ENCODE measurements at places on chromosomes 13 and 19.

- DNase-seq = no peak
Observed at GRCh38 chr19:33405553-33406461, 32.3 kb downstream of the CEBPG start.

- no peak for DNase-seq
Observed at GRCh38 chr19:39014037-39014436, 18.3 kb downstream of the FBXO27 start.

- peak; percentile 78 for DNase-seq
Observed at GRCh38 chr13:41694545-41695301, 237.4 kb downstream of the RGCC start.

DNA sequence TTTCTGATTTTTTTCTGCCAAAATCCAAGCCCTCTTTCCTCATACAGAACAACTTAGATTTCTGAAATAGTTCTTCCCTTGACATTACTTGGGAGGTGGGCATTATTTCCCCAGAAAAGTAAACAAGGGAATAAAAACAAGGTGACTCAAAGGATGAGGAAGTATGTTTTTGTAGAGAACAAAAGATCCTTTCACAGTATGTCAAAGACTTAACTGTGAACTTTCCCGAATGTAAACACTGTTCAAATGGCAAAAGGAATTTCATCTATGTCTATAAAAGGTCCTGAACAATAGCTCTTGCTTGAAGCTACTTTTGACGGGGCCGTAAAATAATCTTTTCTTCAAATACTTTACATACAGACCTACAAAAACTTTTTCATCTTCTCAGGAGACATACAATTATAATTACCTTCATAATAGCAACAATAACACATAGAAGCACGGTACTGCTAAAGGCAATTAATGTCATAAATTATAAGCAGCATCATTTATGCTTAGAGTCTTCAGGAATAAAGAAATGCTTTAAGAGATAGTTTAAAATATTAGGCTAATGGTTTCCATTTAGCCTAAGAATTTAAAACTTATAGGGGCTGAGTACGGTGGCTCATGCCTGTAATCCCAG is 191.1 kb downstream of the RGCC start:
- no peak for DNase-seq

DNA sequence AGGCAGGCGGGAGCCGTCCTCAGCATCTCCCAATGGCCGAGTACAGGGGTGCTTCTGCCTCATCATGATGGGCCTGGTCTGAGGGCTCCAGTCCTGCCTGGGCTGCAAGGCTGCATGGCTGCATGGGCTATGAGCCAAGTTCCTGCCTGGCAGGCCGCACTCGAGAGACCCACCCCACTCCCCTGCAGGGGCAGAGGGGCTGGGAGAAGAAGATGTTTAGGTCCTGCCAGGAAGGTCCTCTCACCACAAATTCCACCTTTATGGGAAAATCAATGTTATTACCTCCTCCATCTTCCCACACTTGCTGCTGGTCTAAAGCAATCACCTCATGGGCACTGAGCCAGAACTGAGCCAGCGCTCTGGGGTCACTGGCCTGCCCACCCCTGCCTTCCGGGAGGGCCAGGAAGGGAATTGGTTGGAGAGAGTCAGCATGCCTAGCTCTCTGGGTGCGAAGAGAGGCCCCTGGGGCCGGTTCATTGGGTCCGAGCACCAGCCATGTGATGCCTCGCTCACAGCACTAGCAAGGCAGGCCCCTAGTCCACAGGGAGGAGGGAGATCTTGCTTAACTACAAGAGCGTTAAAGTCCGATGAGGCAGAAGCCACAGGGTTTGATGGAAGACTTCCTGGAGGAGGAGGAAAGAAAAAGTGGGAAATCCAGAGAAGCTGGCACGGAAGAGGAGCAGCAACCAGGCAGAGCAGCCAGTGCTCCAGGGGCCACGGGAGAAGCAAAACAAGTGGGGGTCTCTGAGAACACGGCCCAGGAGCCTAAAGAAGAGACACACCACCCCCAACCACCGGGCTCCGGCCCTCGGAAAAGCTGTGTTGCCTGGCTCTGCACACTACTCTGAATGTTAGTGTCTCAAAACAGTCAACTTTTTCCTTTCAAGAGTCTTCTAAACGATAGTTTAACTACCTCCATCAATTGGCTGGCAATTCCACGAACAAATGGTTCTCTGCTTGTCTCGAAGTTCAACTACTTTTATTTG is 63.1 kb downstream of the CEBPG start:
- DNase-seq = no peak

GRCh38 chr13:78913656-78914055 is 254.7 kb upstream of the OBI1 start:
- no peak for DNase-seq

- DNase-seq = no peak
Observed at GRCh38 chr13:21849323-21849722, 178.4 kb downstream of the FGF9 start.

GRCh38 chr19:5068233-5069072 is 99.5 kb downstream of the KDM4B start:
- no peak for DNase-seq

DNA sequence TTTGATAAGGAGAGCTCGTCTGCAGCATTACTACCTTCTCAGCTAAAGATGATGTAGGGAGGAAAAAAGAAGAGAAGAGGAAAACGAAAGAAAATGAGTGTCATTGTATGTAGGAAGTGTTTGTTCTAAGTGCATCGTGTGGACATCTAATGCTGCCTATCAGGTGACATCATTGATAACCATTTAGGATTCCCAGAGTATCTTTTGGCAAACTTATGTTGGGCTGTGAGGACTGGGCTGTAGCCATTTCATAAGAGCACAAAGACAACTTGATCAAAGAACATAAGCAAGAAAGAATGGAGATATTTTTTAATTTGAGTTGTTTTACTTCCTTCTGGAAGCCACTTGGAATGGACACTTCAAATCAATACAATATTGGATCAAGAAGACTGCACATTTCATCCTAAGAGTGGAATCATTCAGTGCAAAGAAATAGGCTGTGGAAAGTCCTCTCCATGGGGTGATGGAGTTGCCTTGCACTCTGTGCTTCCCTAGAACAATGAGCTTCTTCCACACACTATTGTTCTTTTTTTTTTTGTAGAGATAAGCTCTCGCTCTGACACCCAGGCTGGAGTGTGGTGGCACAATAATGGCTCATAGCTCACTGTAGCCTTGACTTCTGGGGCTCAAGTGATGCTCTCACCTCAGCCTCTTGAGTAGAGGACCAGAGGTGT is 52.4 kb upstream of the UBL3 start:
- no peak for DNase-seq

- DNase-seq = no peak
Observed at GRCh38 chr19:13849991-13850909, 26.7 kb upstream of the NANOS3 start.

- no peak for DNase-seq
Observed at GRCh38 chr13:52760077-52760476, 20.5 kb upstream of the CNMD start.

- DNase-seq = no peak
Observed at GRCh38 chr13:108037348-108037747, 178.0 kb downstream of the LIG4 start.

- DNase-seq = no peak
Observed at GRCh38 chr13:96796091-96796633, 198.1 kb downstream of the OXGR1 start.

GRCh38 chr19:21568816-21569493 is 63.6 kb downstream of the ZNF429 start:
- peak; percentile 77 for DNase-seq

DNA sequence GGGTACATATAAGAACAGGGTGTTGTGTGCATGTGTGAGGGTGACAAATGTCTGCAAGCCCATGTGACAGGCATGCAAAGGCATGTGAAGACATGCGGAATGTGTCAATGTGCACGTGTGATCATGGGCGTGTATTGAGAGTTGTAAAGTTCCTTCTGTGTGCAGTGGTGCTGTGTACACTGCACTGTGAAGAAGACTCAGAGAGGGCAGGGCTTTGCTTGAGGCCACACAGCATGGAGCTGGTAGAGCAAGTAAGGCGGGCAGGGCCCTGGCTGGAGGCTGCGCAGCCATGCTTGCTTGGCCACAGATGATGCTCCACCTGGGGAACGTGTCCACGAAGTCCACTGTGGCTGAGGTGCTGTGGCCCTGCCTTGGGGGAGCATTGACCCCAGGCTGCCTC is 66.8 kb downstream of the PTPRS start:
- no peak for DNase-seq

DNA sequence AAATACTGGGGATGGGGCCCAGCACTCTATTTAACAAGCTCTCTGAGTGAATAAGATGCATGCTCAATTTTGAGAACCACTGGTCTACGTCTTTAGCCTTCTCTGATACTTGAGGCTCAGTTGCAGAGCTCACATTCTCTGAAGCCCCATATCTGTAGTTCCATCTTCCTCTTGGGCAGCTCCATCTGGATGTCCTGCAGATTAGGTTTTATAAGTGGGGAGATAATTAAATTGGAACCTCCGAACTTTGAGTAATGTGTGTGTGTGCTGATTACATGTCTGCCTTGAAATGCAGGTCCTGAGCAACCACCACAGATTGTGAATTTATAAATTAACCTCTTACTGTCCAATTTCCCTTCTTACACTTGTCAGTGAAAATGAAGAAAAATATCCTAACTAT is 7.2 kb upstream of the RASL11A start:
- no peak for DNase-seq

- no peak for DNase-seq
Observed at GRCh38 chr13:98098516-98098915, 44.4 kb upstream of the FARP1 start.

GRCh38 chr19:50565984-50566903 is 2.0 kb downstream of the LRRC4B start:
- no peak for DNase-seq

- no peak for DNase-seq
Observed at GRCh38 chr13:38045278-38046048, 175.9 kb upstream of the TRPC4 start.

DNA sequence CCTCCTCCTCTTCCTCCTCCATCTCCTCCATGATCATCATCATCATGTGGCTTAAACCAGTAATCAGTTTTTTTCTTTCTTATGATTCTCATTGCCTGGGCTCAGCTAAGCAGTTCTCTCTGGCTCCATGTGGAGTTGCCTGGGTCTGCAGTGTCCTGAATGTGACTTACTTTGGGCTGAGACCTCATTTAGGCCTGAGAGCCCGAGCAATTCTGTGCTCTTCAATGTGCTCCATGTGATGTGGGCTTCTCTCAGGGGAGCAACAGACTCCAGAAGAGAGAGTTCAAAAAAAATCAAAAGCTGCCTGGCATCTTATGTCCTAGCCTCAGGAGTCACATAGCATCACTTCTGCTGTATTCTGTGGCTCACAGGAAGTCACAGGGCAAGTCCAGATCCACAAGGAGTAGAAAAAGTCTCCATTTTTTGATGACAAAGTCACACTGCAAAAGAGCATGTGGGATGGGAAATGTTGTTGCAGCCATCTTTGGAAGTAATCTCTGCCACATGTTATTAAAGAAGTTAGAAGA is 128.7 kb downstream of the MAB21L1 start:
- DNase-seq = no peak

DNA sequence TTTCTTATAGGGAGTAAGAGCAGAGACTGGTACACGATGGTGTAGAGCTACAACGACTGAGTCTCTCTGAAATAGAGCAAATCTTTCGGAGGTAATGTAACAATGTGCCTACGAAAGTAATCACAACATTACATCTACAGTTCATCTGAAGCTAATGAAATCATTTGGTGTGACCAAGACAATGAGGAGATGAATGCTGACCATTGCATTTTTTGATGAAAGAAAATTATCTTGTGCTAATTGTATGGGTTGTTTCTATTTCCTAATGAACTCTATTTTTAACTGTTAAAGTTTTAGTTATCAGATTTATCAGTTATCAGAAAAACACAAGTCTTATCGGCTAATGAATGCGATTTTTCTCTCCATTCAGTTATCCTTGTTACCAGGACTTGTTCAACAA is 913.4 kb downstream of the SLITRK6 start:
- DNase-seq = no peak

- DNase-seq = no peak
Observed at GRCh38 chr19:41206926-41207750, 11.9 kb upstream of the AXL start.

DNA sequence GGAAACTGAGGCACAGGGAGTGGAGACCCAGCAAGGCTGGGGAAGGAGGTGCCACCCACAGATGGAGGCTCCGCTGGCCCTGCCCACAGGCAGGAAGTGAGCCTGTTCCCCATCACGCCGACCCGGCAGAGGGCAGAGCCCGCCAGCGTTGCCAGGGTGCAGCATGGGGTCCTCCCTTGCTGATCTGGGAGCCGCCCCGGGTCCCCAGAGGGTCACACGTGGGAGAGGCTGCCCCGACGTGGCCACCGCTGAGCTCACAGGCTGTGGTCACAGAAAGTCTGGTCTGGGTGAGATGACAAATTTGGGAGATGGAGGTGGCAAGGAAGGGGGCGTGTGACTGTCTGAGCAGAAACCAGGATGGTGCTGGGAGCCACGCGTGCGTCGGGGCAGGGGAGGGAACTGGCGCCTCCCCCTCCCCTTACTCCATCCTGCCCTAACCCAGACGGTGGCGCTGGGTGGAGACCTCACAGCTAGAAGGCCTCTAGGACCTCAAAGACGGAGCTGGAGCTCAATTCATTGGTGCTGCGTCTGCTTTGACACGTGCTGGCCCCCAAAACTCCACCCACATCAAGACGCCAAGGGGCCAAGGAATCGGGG is 7.7 kb downstream of the MEX3D start:
- no peak for DNase-seq

- DNase-seq = no peak
Observed at GRCh38 chr19:16168465-16169081, 4.8 kb downstream of the CIB3 start.

- no peak for DNase-seq
Observed at GRCh38 chr19:11087870-11088505, 1.3 kb upstream of the LDLR start.

GRCh38 chr13:89486709-89487108 is 1815.5 kb downstream of the SLITRK5 start:
- no peak for DNase-seq

DNA sequence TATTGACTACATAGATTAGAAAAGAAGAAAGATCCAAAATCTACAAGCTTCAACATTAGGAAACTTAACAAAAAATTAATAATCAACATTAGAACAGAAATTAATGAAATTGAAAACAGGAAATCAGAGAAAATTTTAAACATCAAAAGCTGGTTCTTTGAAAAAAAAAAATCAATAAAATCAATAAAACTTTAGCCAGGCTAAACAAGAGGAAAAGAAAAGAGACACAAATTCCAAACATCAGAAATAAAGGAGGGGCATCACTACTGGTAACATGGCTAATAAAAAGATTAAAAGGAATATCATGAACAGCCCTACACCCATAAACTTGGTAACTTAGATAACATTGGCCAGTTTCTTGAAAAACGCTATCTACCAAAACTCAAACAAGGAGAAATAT is 110.2 kb downstream of the ATP11A start:
- DNase-seq = no peak

GRCh38 chr19:17491287-17491686 is 20.2 kb upstream of the PGLS start:
- DNase-seq = no peak

Data from right renal cortex interstitium (tissue), 3 donors.